ENCODE measurements at places on chromosomes 5 and 9. TPM values are rescaled to one million over a fixed set of nuclear protein-coding genes. Genes with fewer than 3 reads are reported as not detected.

DNA sequence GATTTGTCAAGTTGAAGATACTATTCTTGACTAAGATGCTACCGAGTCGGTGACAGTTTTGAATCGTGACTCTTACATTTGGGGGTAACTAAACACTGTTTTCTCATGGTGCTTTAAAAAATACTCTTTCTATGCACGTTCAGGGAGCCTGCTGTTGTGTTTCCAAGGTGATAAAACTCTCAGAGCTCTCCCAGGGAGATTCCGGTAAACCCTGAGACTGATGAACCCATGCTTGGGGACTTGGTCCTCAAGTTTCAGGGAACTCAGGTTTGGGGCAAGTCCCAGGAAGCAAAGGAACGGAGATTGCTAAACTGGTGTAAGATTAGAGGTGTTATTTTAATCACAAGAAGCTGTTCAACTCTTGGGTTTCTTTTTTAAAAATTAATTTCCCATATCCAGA, 1.4 kb downstream of the GDA start:
- no peak for DNase-seq
- H3K36me3 ChIP-seq, result no peaks in the 10 kb centered on the region
- no peak overlapping the region for H3K4me3 ChIP-seq
- H3K27ac ChIP-seq, result no peak overlapping the region

DNA sequence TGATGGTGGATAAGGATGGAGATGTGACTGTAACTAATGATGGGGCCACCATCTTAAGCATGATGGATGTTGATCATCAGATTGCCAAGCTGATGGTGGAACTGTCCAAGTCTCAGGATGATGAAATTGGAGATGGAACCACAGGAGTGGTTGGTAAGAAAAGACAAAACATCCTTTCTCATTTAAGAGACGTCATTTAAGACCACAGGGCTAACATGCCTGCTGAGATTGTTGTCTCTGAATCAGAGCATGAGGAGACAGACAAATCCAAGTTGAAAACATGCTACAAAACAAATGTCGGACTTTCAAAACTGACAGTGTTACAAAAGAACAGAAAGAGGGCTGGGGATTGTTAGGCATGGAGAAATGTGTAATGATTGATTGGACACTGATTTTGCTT, 4.6 kb downstream of the CCT5 start:
- no peak overlapping the region for H3K4me3 ChIP-seq
- no peak overlapping the region for H3K27ac ChIP-seq
- DNase-seq, result no peak
- peaks cover 10% of the 10 kb centered on the region for H3K4me1 ChIP-seq
- no peaks in the 10 kb centered on the region for H3K27me3 ChIP-seq

The C5orf63 gene
- 5.3 TPM for total RNA-seq

DNA sequence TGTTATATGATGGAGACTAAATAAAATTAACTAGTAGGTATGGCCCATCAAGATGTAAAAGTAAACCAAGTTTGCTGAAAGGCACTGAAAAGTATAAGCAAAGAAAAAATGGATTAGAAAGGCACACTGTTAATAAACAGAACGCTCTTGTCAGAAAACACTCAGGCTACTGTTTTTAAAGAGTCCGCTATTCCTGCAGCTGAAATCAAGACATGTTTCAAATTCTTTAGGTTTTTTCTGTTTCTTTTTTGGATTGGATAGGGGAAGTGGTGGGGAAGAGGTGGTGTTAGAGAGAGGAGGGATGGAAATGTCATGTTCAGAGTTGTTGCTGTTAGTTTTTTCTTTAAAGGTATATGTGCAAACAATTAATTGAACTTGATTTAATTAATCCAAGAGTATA, 17.5 kb downstream of the OSTF1 start:
- no peak overlapping the region for H3K4me3 ChIP-seq
- H3K4me1 ChIP-seq, result peaks cover 24% of the 10 kb centered on the region

The KIAA1958 gene
- 5.0 TPM for total RNA-seq

- H3K27me3 ChIP-seq, result peaks cover 4% of the 10 kb centered on the region
- DNase-seq, result no peak
- H3K36me3 ChIP-seq, result no peaks in the 10 kb centered on the region
- H3K4me1 ChIP-seq, result no peaks in the 10 kb centered on the region
These were observed 23.6 kb upstream of the PDE4D start for GRCh38 chr5:59917121-59917520.

- no peaks in the 10 kb centered on the region for H3K27me3 ChIP-seq
- DNase-seq, result no peak
- H3K4me3 ChIP-seq, result peak overlapping the region; percentile 55
- no peaks in the 10 kb centered on the region for H3K36me3 ChIP-seq
- H3K4me1 ChIP-seq, result peaks cover 24% of the 10 kb centered on the region
- peak overlapping the region; percentile 60 for H3K27ac ChIP-seq
These were observed 1.9 kb downstream of the LMNB1 start for GRCh38 chr5:126778675-126779403.

DNA sequence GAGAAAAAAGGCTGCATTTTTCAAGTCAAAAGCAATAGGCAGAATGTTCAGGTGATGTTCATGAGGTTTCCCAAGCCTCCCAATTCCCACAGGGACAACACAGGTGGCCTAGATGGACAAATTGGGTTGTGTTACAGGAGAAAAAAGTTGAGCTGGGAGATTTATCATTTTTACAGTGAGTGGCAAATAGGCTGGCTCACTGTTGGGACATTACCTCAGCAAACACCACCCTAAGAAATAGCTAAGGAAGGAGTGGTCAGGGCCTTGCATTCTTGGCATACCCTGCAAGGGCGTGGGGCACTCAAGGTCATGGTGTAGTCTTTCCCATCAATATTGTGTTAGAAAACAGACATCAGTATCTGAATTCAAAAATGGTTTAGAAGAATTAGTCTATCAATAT, 23.3 kb upstream of the CPLANE1 start:
- H3K27ac ChIP-seq, result no peak overlapping the region
- DNase-seq, result no peak
- H3K4me3 ChIP-seq, result no peak overlapping the region
- H3K27me3 ChIP-seq, result no peaks in the 10 kb centered on the region
- H3K4me1 ChIP-seq, result no peaks in the 10 kb centered on the region

DNA sequence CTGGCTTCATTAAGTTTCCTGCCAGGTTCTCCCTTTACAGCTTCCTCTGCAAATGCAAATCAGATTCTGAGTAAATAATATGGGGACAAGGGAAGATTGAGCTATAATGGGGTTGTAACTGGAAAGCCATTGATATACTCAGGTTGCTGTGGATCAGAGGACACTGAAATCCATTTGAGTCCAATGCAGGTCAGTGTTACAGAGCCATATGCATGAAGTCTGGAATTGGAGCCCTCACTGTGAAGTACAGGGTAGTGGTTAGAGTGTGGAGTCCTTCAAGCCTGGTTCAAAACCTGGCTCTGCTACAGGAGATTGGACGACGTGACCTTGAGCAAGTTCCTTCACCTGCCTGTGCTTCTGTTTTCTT, 48.7 kb downstream of the TIMD4 start:
- H3K4me3 ChIP-seq, result no peak overlapping the region
- no peak overlapping the region for H3K27ac ChIP-seq
- no peaks in the 10 kb centered on the region for H3K4me1 ChIP-seq
- H3K36me3 ChIP-seq, result no peaks in the 10 kb centered on the region
- DNase-seq, result no peak

GRCh38 chr9:129483415-129484351, 137.2 kb downstream of the C9orf50 start:
- peak overlapping the region; percentile 93 for H3K27ac ChIP-seq
- H3K36me3 ChIP-seq, result no peaks in the 10 kb centered on the region
- peaks cover 35% of the 10 kb centered on the region for H3K4me1 ChIP-seq
- no peaks in the 10 kb centered on the region for H3K27me3 ChIP-seq

- no peak for DNase-seq
- H3K4me3 ChIP-seq, result no peak overlapping the region
- no peaks in the 10 kb centered on the region for H3K36me3 ChIP-seq
- H3K4me1 ChIP-seq, result no peaks in the 10 kb centered on the region
These were observed 62.3 kb downstream of the TSTD2 start for GRCh38 chr9:97570899-97571298.

DNA sequence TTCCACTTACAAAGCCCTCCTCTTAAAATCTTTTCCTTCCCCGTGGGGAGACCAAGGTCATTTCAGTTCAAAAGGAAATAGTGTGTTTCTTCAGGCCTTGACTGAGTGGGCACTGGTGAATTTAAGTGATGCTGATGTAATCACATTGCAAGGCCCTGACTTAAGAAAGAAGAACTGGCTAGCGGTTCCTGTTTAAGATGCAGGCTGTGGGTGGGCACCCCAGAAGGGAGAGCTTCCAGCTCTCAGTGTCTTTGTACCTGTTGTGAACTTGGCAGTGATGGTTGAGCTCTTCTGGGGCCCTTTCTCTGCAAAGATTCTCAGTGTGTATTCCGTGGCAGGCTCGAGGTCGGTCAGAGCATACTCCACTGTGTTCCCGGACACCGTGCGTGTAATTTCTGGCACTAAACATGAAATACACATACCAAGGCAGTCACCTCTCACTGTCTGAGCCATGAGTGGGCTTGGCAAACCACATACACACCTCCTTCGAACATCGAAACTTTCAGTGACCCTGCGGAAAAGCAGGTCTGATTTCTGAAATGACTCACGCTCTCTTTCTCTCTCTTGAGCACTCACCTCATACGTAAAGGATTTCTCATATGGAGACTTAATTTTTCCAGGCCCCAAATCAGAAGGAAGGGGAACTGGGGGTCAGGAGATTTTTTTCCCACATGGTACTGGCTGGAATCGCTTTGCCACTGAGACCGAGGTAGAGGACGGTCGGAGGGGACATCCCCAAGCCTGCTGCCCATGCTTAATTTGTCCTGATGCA, 81.9 kb downstream of the TNC start:
- H3K4me1 ChIP-seq, result no peaks in the 10 kb centered on the region
- H3K36me3 ChIP-seq, result no peaks in the 10 kb centered on the region
- H3K27me3 ChIP-seq, result no peaks in the 10 kb centered on the region
- no peak overlapping the region for H3K27ac ChIP-seq

- no peak overlapping the region for H3K4me3 ChIP-seq
- H3K36me3 ChIP-seq, result no peaks in the 10 kb centered on the region
- H3K4me1 ChIP-seq, result peaks cover 21% of the 10 kb centered on the region
- no peaks in the 10 kb centered on the region for H3K27me3 ChIP-seq
- no peak overlapping the region for H3K27ac ChIP-seq
- DNase-seq, result no peak
These were observed 3.6 kb downstream of the RXRA start for GRCh38 chr9:134329886-134330285.

DNA sequence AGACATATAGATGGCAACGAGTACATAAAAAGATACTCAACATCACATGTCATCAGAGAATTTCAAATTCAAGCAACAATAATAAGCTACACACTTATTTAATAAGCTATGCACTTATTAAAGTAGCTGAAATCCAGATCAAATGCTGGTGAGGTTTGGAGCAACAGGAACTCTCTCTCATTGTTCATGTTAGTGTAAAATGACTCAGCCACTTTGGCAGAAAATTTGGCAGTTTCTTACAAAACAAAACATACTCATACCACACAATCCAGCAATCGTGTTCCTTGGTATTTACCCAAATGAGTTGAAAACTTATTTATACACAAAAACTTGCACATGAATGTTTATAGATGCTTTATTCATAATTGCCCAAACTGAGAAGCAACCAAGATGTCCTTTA, 131.5 kb upstream of the NFIL3 start:
- H3K36me3 ChIP-seq, result no peaks in the 10 kb centered on the region
- DNase-seq, result no peak
- no peak overlapping the region for H3K4me3 ChIP-seq
- no peaks in the 10 kb centered on the region for H3K4me1 ChIP-seq

GRCh38 chr5:573976-574375, 38.2 kb upstream of the CEP72 start:
- no peak overlapping the region for H3K4me3 ChIP-seq
- no peak overlapping the region for H3K27ac ChIP-seq
- no peaks in the 10 kb centered on the region for H3K4me1 ChIP-seq
- peaks cover 9% of the 10 kb centered on the region for H3K27me3 ChIP-seq
- DNase-seq, result no peak
- no peaks in the 10 kb centered on the region for H3K36me3 ChIP-seq

GRCh38 chr9:126690431-126691051, 76.8 kb downstream of the LMX1B start:
- no peak for DNase-seq
- H3K4me3 ChIP-seq, result no peak overlapping the region
- no peaks in the 10 kb centered on the region for H3K4me1 ChIP-seq
- no peak overlapping the region for H3K27ac ChIP-seq
- peaks cover 4% of the 10 kb centered on the region for H3K27me3 ChIP-seq

The COL5A1 gene
- 164 TPM for total RNA-seq

GRCh38 chr5:159031513-159031912, 68.2 kb downstream of the EBF1 start:
- H3K27ac ChIP-seq, result no peak overlapping the region
- no peaks in the 10 kb centered on the region for H3K4me1 ChIP-seq
- H3K27me3 ChIP-seq, result no peaks in the 10 kb centered on the region
- DNase-seq, result no peak

DNA sequence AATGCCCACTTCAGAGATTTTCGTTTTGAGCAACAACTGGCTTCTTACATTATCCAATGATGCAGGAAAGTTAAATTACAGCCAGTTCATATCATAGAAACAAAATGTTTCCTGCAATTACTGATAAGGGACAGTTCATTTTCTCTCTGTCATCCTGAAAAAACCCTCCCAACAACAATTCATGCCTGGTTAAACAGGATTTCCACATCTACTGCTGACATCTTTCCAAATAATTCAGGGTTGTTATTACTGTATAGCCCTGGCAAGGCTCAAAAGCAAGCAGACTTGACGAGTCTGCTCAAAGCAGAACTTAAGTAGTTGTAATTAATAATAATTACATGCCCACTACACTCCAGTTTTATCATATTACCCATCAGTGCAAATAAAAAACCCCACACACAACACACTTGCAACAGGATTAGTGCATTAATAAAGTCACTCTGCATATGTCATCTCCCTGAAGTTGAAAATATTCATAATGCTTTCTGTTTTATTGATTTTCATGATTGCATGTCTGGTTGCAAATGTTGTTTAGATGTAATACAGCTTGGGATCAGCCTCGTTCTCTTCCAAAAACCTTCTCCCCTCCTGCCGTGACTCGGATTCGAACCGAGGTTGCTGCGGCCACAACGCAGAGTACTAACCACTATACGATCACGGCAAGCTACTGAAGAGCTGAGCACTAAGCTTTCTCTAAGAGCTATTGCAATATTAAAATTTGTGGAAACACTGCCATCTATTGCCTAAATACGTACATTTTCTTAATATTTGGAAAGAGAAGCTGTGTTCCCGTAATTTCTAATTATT, 119.6 kb upstream of the NFIB start:
- H3K4me3 ChIP-seq, result no peak overlapping the region
- no peaks in the 10 kb centered on the region for H3K36me3 ChIP-seq
- peak; percentile 96 for DNase-seq
- H3K27ac ChIP-seq, result no peak overlapping the region
- peaks cover 31% of the 10 kb centered on the region for H3K4me1 ChIP-seq
- H3K27me3 ChIP-seq, result no peaks in the 10 kb centered on the region

- H3K4me3 ChIP-seq, result no peak within 1 kb of the TSS
- no peak within 1 kb of the TSS for H3K27ac ChIP-seq
- no peak for DNase-seq
- H3K27me3 ChIP-seq, result no peaks in the 10 kb centered on the region
These were observed at the start of gene HAVCR2 for GRCh38 chr5:157108976-157109375. Gene HAVCR2, minus strand, starts transcription at chr5:157109044. Its CDS starts 61 bp downstream, at chr5:157108983.
